Left cardiac atrium (tissue), 4 donors: ENCODE measurements at places on chromosomes 12 and 14. TPM values are rescaled to one million over a fixed set of nuclear protein-coding genes. Genes with fewer than 3 reads are reported as not detected.

- DNase-seq: no peak
Measured at GRCh38 chr12:51383269-51383905, 7.8 kb downstream of the GALNT6 start.

GRCh38 chr12:89353188-89353822 is 1.0 kb upstream of the DUSP6 start:
- DNase-seq: peak; percentile 78

DNA sequence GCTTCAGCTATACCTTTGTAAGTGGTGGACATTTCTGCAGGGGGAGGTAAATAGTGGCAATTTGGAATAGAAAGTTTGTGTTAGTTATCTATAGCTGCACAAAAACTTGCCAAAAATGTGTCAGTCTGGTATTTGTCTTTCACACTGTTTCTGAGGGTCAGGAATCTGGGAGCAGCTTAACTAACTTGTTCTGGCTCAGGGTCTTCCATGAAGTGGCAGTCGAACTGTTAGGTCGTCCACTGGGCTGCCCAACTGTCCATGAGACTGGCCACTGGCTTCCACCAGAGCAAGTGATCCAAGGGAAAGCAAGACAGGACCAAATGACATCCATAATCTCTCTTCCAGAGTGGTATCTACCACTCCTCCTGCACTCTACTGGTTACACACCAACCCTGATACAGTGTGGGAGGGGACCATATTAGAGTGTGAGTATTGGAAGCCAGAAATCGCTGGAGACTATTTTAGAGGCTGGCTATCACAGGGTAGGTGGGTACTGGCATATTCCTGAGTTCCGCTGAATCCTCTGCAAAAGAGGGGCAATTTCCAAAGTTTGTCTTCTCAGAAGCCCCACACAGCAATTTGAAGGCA is 60.9 kb downstream of the DYRK2 start:
- no peak for DNase-seq

DNA sequence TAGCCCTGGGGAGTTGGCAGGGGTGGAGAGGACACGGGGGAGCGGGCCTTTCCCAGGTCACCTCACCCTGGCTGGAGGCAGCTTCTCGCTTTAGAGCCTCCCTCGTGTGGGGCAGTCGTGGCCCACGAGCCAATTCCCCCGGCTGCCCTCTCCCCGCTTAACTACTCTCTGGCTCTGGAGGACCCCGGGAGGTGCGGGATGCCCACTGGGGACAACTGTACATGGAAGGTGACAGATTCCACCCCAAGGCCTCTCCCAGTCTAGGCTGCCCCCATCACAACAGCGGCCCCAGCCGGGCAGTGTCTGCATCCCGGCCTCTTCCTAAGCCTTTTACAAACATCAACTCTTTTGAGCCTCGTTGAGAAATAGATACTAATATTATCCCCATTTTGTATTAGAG is 78.1 kb downstream of the KIF26A start:
- DNase-seq: no peak

Gene NTF3
- total RNA-seq: 1.2 TPM
